ENCODE measurements at places on chromosomes 12 and 14.
A peak's percentile ranks its signal among the peaks of the same experiment; 100 is the strongest.

DNA sequence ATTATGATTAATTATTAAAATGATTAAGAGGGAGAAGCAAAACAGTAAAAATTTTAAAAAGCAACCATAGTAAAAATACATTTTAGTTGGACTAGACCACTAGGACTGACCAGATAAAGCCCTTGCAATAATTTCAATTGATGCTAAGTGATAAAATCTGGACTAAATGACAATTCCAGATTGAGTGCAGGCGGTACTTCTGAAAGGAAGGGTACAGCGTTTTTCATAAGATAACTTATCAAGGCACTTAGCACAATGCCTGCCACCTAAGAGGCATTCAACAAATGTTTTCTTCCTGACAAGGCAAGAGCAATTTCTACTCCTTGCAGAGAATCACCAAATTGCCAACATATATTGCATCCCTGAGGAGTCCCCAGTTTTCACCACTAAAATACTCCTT is 37.7 kb upstream of the OAS1 start:
- DNase-seq, result no peak

DNA sequence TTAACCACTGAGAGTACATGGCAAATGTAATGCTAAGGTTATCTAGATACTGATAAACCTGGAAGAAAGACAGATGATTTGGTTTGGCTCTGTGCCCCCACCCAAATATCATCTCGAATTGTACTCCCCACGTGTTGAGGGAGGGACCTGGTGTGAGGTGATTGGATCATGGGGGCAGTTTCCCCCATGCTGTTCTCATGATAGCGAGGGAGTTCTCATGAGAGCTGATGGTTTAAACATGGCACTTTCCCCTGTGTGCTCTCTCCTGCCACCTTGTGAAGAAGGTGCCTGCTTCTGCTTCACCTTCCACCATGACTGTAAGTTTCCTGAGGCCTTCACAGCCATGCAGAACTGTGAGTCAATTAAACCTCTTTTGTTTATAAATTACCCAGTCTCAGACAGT is 14.2 kb downstream of the NOXRED1 start:
- DNase-seq, result no peak

DNA sequence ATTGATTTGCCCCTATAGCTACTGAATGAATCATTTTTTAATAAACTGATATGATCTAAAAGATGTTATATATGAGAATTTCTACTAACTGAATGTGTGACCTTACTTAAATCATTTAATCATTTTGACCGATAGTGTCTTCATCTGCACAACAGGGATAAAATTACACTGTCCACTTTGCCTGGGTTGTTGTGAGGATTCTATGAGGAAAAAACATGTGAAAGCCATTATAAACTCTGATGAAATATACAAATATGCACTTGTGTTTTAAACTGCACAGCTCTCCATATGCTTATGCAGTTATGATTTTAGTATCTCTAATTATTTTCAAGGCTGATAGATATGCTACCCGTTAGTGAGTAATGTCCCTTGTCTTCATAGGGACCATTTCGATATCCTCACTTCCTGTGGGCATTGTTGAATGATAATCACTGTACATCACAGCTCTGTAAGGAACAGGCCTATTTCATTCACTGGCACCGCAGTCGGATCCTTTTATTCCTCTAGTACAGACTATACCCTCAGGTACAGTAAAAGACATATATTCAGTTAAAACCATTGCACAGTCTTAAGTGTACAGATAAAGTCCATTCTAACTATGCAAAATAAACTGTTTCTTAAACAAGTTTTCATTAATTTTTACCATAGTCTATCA is 88.7 kb upstream of the RAP1B start:
- DNase-seq, result no peak

DNA sequence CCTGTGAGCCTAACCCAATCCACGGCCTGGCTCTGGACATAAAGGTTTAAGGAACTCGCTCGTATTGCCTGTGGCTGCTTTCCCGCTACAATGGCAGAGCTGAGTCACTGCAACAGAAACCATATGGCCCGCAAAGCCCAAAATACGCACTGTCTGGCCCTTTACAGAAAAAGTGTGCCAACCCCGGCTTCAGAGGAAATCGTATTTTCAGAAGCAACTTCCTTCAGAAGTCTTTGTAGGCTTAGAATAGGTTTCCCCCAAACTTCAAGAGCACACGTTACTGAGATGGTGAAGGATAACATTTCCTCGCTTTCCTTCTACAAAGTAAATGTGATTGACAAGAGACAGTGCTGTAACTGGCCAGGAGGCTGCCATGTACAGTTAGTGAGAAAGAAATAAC is 34.8 kb upstream of the TESC start:
- DNase-seq, result peak; percentile 83

DNA sequence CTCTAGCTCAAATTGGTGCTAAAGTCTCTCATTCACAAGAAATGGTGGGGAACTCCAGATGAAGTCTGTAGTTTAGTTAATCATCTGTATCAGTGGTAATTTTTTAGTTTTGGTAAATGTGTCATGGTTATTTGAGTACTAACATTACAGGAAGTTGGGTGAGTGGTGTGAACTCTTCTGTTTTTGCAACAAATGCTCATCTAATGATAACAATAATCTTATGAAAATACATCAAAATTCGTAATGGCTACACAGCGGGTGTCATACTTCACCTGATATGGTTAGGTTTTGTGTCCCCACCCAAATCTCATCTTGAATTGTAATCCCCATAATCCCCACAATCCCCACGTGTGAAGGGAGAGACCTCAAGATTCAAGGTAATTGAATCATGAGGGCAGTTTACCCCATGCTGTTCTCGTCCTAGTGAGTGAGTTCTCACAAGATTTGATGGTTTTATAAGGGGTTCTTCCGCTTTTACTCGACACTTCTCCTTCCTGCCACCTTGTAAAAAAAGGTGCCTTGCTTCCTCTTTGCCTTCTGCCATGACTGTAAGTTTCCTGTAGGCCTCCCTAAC is 209.3 kb upstream of the FOXN3 start:
- DNase-seq, result peak; percentile 54
